A673 (cell line): ENCODE measurements at places on chromosomes 16 and 17. TPM values are rescaled to one million over a fixed set of nuclear protein-coding genes. Genes with fewer than 3 reads are reported as not detected.

GRCh38 chr17:72952641-72953315 is 139.7 kb downstream of the SLC39A11 start:
- no peak for DNase-seq
- no peaks in the 10 kb centered on the region for H3K27me3 ChIP-seq
- no peak overlapping the region for H3K4me3 ChIP-seq
- H3K36me3 ChIP-seq: no peaks in the 10 kb centered on the region

- no peak for DNase-seq
- H3K4me1 ChIP-seq: peaks cover 16% of the 10 kb centered on the region
- H3K27me3 ChIP-seq: no peaks in the 10 kb centered on the region
- no peaks in the 10 kb centered on the region for H3K36me3 ChIP-seq
Observed at GRCh38 chr16:2042986-2043666, 4.5 kb downstream of the NTHL1 start.

DNA sequence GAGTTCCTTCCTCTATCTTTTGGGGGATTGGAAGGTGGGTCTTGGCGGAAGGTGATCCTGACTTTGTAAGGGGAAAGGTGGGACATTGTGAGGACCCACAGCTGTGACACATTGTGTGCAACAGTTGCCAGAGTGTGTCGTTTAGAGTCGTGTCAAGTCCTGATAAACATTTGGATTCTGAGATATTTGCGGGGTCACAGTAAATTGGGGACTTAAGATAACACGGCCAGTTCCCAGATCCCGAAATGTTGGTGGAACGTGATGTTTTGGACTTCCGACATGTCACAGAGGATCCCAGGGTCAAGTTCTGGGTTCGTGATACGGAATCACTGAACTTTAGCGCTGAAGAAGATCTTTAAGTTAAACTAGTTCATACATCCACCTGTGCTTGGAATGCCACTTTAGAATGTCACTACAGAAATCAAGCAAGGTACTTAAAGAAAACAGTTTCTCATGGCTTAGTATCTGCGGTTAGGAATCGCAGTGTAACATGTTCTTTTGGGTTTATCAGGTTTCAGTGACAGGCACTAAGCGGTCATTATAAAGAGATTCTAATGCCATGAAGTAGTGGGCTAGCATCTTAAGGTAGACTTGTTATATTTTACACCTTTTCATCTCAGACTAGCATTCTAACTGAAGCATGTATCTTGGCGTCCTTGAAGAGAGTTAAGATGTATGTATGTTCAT is 815 bp downstream of the ATAD5 start:
- peaks cover 8% of the 10 kb centered on the region for H3K36me3 ChIP-seq
- no peaks in the 10 kb centered on the region for H3K4me1 ChIP-seq
- H3K27ac ChIP-seq: peak overlapping the region; percentile 90
- H3K27me3 ChIP-seq: no peaks in the 10 kb centered on the region

DNA sequence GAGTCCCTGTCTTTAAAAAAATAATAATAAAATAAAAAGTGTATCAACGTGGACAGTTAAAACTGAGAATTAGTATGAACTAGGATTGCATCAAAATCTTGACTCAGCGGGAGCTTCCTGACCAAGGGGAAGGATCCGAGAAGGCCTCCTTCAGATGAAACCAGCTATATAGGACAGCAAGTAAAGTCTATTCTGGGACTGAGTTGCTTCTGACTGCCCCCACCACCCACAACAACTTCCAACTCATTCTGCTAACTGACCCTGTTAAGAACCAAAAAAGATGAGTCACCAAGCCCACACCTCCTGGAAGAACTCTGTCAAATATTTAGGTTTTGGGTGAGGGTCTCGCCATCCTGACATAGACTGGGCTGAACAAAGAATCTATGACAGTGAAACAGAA is 24.9 kb downstream of the MPP3 start:
- no peaks in the 10 kb centered on the region for H3K27me3 ChIP-seq
- no peak overlapping the region for H3K27ac ChIP-seq
- H3K4me3 ChIP-seq: no peak overlapping the region
- H3K4me1 ChIP-seq: no peaks in the 10 kb centered on the region

- H3K4me3 ChIP-seq: peak overlapping the region; percentile 59
- no peak overlapping the region for H3K27ac ChIP-seq
- peaks cover 10% of the 10 kb centered on the region for H3K4me1 ChIP-seq
- DNase-seq: no peak
- no peaks in the 10 kb centered on the region for H3K27me3 ChIP-seq
Observed at GRCh38 chr17:67994817-67995569, 1.3 kb downstream of the C17orf58 start.

DNA sequence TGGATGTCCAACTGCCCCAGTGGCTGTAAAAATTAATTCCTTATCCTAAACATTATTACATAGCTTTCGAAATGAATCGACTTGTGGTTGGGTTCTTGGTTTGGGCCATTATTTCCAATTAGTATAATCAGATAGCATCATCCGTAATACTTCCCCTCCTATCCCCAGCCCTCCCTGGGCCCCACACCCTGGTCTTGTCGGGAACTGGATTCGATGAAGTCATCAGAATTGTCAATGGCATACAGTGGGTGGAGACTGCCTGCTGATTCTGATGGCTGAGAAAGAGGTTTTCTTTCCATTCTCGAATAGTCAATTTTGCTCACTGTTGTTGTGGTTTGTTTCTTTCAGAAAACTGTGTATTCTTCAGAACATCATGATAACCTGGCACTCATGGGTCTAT is 395.1 kb downstream of the SEC14L1 start:
- H3K4me3 ChIP-seq: peak overlapping the region; percentile 9
- DNase-seq: peak; percentile 84
- H3K4me1 ChIP-seq: peaks cover 11% of the 10 kb centered on the region
- H3K27me3 ChIP-seq: no peaks in the 10 kb centered on the region
- H3K27ac ChIP-seq: peak overlapping the region; percentile 38
- H3K36me3 ChIP-seq: no peaks in the 10 kb centered on the region

DNA sequence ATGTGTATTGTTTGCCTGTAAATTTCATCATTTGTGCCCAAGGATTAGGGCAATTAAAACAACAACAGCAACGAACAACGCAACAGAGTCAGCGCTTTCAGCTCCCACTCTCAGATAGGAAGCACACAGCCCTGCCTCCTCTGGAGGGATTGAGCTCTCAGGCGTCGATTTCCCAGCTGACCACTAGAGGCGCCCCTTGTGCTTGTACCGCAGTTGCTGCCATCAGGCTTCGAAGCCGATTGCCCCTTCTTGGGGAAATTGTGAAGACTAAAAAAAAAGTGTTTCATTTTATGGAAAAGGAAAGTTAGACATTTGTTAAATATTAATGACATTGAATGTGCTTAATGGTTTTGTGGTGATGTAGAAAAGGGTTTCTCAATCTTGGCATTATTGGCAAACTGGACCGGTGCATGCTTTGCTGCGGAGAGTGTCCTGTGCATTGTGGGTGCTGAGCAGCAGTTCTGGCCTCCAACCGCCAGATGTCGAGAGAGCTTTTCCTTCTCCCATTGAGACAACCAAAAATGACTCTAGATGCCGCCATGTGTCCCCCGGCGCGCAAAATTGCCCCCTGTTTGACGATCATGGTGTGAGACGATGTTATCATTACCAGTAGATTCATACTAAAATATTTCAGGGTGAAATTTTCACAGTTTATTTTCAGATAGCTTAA is 650.4 kb upstream of the RBFOX1 start:
- H3K4me1 ChIP-seq: no peaks in the 10 kb centered on the region
- H3K27me3 ChIP-seq: no peaks in the 10 kb centered on the region
- no peaks in the 10 kb centered on the region for H3K36me3 ChIP-seq
- H3K4me3 ChIP-seq: no peak overlapping the region
- no peak overlapping the region for H3K27ac ChIP-seq
- DNase-seq: peak; percentile 64

- H3K27ac ChIP-seq: no peak overlapping the region
- H3K27me3 ChIP-seq: no peaks in the 10 kb centered on the region
- DNase-seq: no peak
- H3K4me1 ChIP-seq: peaks cover 16% of the 10 kb centered on the region
Observed at GRCh38 chr17:28712705-28713415, 1.2 kb upstream of the PROCA1 start.

DNA sequence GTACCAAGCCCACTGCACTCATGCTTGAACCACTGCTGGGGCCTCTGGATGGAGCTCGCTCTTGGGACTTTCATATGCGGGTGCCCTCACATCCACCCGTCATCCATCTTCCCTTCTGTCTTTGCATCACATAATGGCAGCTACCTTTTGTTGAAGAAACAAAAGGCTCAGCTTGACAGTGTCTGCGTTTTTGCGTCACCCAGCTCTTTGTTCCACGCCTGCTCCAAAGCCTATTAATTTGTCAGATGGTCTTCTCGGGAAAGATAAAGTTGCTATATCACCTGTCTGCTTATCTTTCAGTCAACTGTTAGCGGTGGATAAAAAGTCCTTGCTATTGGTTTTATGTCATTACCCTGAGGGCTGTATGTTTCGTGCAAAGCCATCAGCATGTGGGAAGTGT is 18.1 kb upstream of the BCO1 start:
- no peak overlapping the region for H3K4me3 ChIP-seq
- no peaks in the 10 kb centered on the region for H3K4me1 ChIP-seq
- H3K27ac ChIP-seq: no peak overlapping the region
- no peaks in the 10 kb centered on the region for H3K27me3 ChIP-seq

- no peak overlapping the region for H3K4me3 ChIP-seq
- no peaks in the 10 kb centered on the region for H3K36me3 ChIP-seq
- DNase-seq: peak; percentile 39
- no peak overlapping the region for H3K27ac ChIP-seq
Observed at GRCh38 chr16:73572135-73572828, 524.4 kb upstream of the ZFHX3 start.

GRCh38 chr16:23771642-23772041 is 16.8 kb downstream of the CHP2 start:
- H3K27me3 ChIP-seq: no peaks in the 10 kb centered on the region
- no peaks in the 10 kb centered on the region for H3K36me3 ChIP-seq
- no peak overlapping the region for H3K4me3 ChIP-seq
- H3K4me1 ChIP-seq: no peaks in the 10 kb centered on the region
- no peak overlapping the region for H3K27ac ChIP-seq

DNA sequence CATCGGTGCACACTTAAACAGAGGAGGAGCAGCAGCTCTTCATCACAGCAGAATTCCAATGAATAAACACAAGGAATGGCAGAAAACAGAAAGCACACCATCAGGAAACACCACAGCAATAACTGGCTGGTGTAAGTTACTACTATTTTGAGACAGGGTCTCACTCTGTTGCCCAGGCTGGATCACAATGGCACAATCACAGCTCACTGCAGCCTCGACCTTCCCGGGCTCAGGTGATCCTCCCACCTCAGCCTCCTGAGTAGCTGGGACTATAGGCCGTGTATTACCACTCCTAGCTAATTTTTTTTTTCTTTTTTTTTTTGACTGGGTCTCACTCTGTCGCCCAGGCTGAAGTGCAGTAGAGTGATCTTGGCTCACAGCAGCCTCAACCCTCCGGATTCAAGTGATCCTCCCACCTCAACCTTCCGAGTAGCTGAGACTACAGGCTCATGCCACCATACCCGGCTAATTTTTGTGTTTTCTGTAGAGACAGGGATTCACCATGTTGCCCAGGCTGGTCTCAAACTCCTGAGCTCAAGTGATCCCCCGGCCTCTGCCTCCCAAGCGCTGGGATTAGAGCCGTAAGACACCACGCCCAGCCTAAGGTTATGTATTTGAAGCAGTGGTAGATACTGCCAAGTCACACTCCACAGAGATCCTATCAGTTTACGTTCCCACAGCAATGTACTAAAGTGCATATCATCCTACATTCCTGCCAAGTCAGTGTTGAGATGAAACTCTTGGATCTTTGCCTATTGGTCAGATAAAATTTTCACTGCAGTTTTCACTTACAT is 20.7 kb downstream of the TRAP1 start:
- DNase-seq: peak; percentile 54
- H3K4me3 ChIP-seq: no peak overlapping the region
- H3K27me3 ChIP-seq: no peaks in the 10 kb centered on the region
- no peaks in the 10 kb centered on the region for H3K4me1 ChIP-seq
- H3K27ac ChIP-seq: peak overlapping the region; percentile 49
- peaks cover 8% of the 10 kb centered on the region for H3K36me3 ChIP-seq

DNA sequence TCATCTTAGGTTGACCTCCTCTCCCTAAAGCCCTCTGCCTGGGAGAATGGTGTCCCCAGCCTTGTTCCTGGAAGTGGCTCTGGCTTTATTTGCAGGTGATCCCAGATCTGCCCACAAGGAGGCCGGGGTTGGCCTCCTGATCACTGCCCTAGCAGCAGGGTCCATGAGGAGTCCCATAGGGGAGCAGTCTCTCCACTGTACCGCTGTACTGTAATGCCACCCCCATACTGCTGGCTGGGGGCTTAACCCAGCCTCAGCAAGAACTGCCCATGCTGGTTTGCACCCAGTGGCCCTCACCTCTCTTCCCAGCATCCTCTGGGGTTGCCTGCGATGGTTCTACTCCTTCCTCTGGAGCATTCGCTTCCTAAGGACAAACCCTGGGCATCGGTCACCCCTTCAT is 39.1 kb downstream of the PSME3IP1 start:
- H3K4me1 ChIP-seq: peaks cover 72% of the 10 kb centered on the region
- DNase-seq: peak; percentile 52
- peaks cover 5% of the 10 kb centered on the region for H3K36me3 ChIP-seq
- H3K27ac ChIP-seq: peak overlapping the region; percentile 91
- H3K27me3 ChIP-seq: no peaks in the 10 kb centered on the region
- no peak overlapping the region for H3K4me3 ChIP-seq

- H3K27ac ChIP-seq: no peak overlapping the region
- H3K4me3 ChIP-seq: no peak overlapping the region
- no peaks in the 10 kb centered on the region for H3K4me1 ChIP-seq
- H3K36me3 ChIP-seq: no peaks in the 10 kb centered on the region
- no peak for DNase-seq
Observed at GRCh38 chr17:83191388-83192160, 112.2 kb downstream of the METRNL start.

- no peaks in the 10 kb centered on the region for H3K4me1 ChIP-seq
- no peaks in the 10 kb centered on the region for H3K36me3 ChIP-seq
- no peaks in the 10 kb centered on the region for H3K27me3 ChIP-seq
- DNase-seq: no peak
- H3K4me3 ChIP-seq: no peak overlapping the region
Observed at GRCh38 chr16:26276289-26276688, 584.5 kb downstream of the HS3ST4 start.

DNA sequence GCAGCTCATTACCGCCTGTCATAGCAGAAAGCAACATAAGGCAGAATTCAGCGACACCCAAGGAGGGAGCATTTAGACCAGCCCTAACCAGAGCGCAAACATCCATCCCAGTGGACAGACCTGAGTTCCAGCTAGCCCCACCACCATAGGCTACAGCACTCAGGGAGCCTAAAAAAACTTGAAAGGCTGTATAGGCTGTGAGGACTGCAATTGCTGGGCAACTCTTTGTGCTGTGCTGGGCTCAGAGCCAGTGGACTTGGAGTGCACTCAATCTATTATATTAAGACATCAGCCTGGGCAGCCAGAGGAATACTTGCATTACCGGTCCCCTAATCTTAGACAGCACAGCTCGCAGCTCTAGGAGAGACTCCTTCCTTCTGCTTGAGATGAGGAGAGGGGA is 207.3 kb downstream of the KIF2B start:
- H3K4me3 ChIP-seq: no peak overlapping the region
- H3K27me3 ChIP-seq: no peaks in the 10 kb centered on the region
- DNase-seq: no peak
- H3K27ac ChIP-seq: no peak overlapping the region

- H3K4me3 ChIP-seq: no peak overlapping the region
- H3K27ac ChIP-seq: peak overlapping the region; percentile 25
- no peaks in the 10 kb centered on the region for H3K27me3 ChIP-seq
- DNase-seq: no peak
Observed at GRCh38 chr17:29086628-29087332, 43.8 kb downstream of the PIPOX start.

- peak overlapping the region; percentile 54 for H3K4me3 ChIP-seq
- H3K4me1 ChIP-seq: peaks cover 8% of the 10 kb centered on the region
- H3K36me3 ChIP-seq: no peaks in the 10 kb centered on the region
- DNase-seq: peak; percentile 94
Observed at GRCh38 chr17:980406-981291, 1.1 kb upstream of the NXN start.

PLEKHH3 gene
- total RNA-seq: 11.9 and 16.8 TPM in 2 replicates

DNAH9 gene
- 6.2 and 6.6 TPM in 2 replicates for total RNA-seq

CBX2 gene
- 59.5 and 66.4 TPM in 2 replicates for total RNA-seq

ICAM2 gene
- 0.99 and 1.2 TPM in 2 replicates for total RNA-seq
